ENCODE measurements at places on chromosomes 5 and 9. TPM values are rescaled to one million over a fixed set of nuclear protein-coding genes. Genes with fewer than 3 reads are reported as not detected.

DNA sequence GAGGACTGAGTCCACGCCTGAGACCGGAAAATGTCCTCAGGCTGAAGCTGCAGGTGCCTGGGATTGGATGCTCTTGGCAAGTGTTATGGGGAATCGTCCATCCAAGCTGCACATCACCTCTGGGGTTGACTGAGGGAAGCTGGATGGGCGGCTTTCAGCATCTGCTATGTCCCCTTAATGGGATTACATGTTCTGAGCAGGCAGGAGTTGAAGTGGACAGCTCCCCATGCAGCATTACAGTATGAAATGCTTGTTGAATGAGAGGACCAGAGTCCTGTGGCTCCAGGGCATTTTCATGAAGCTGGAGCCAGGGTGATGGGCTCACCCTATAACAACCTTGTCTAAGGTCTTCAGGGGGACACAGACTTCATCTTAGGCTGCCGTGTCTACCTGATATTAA, 270.9 kb downstream of the HSPA4 start:
- DNase-seq = no peak

DNA sequence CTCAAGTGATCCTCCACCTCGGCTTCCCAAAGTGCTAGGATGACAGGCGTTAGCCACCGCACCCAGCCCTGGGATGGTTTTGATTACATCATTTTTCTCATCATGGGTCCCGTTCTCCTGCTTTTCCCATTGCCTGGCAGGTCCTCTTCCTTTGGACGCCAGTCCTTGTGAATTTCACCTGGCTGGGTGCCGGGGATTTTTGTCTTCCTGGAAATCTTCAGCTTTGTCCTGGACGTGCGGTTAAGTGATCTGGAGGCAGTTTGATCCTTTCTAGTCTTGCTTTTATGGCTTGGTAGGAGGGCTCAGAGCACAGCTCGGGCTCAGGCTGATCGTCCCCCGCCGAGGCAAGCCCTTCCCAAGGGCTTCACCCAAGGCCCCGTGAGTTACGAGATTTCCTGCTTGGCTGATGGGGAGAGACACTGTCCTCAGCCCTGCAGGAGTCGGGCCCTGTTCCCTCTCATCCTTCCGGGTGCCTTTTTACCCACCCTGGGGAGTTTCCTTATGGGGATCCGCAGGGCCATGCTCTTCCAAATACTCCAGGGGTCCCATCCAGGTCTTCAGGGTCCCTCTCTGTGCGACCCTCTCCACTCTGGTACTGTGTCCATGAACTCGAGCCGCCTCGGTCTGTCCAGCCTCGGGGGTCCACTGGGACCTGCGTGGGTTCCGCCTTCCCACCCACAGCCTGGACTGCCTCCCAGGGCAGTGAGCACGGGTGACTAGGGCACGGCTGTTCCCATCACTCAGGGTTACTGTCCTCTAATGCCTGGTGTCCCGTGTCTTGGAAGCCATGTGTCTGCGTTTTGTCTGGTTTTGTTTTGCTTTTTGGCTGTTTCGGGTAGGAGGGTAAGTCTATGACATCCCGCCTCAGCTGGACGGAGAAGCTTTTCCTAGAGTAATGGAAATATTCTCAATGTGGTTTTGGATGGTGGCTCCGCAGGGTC, 22.3 kb upstream of the EGFL7 start:
- DNase-seq = no peak

GRCh38 chr9:120935383-120935857, 8.8 kb upstream of the TRAF1 start:
- DNase-seq = no peak

GRCh38 chr9:128163523-128164306, 3.6 kb downstream of the BBLN start:
- no peak for DNase-seq

CYSRT1 gene
- 4.3 TPM for total RNA-seq

DNA sequence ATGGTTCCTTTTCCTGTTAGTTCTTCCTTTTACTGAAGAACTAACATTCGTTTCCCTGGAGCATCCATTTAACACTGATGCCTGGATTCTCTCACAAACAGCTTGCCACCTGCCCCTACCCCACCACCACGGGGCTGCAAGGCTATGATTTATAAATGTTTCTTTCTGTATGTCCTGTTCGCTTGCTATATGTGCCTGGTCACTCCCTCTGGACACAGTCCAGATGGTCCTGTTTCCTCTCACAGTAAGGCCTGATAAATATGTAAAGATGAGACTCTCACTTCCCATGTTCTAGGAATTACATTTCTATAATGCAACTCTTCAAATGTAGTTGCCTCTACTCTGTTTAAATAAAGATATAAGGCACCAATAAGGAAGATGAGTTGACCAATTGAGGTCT, 146.4 kb upstream of the SHB start:
- DNase-seq = no peak

- no peak for DNase-seq
Observed at GRCh38 chr9:32705059-32705458, 69.6 kb upstream of the TAF1L start.

DNA sequence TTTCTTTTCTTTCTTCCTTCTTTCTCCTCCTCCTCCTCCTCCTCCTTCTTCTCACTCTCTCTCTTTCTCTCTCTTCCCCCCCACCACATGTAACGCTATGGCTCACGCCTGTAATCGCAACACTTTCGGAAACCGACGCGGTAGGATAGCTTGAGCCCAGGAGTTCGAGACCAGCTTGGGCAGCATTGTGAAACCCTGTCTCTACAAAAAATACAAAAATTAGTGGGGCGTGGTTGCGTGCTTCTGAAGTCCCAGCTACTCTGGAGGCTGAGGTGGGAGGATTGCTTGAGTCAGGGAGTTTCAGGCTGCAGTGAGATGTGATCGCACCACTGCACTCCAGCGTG, 736 bp upstream of the GLDC start:
- DNase-seq = no peak

DNA sequence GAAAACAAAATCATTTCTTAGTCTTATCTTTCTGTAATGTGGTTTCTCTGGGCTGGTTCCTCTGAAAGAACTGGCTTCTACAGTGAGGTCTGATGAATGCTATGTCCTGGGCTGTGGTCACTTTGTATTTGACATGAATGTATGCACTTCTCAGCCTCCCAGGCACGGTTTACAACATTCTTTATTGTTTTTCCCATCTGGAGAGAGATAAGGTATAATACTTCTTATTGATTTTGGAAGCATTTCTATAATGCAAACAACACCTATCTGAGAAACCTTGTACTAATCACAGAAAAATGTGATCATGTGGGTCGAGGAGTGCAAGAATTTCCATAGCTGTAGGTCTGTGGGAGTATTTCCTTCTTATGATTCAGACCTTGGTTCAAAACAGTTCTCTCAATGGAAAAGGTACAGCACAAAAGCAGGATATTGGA, 46.9 kb downstream of the ACTBL2 start:
- peak; percentile 37 for DNase-seq

Data from HCT116 (cell line).